ENCODE measurements at places on chromosomes 2 and 18.

- DNase-seq: no peak
Observed at GRCh38 chr2:60463249-60463648, 90.2 kb downstream of the BCL11A start.

DNA sequence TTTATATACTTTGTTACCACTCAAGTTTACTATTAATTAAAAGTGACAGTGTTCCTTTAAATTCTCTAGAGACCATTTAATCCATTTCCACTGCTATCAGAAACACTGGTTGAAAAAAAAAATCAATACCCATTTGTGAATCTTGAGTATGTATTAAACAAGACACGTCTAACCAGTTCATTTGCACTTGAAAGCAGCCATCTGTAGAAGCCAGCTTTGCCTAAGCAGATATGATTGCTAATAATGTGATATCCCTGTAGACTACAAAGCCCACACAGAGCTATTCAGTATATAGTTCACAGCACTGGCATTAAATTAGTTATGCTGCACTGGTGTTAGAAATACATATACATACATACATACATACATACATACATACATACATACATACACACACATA lies 111.8 kb upstream of the SP3 start:
- DNase-seq: no peak

- no peak for DNase-seq
Observed at GRCh38 chr18:48084041-48084757, 153.7 kb upstream of the SMAD2 start.

GRCh38 chr2:36459725-36460137 lies 104.2 kb downstream of the CRIM1 start:
- peak; percentile 84 for DNase-seq

- DNase-seq: no peak
Observed at GRCh38 chr2:226131299-226131784, 668.3 kb downstream of the IRS1 start.

- DNase-seq: no peak
Observed at GRCh38 chr2:5367321-5367720, 324.9 kb upstream of the SOX11 start.

DNA sequence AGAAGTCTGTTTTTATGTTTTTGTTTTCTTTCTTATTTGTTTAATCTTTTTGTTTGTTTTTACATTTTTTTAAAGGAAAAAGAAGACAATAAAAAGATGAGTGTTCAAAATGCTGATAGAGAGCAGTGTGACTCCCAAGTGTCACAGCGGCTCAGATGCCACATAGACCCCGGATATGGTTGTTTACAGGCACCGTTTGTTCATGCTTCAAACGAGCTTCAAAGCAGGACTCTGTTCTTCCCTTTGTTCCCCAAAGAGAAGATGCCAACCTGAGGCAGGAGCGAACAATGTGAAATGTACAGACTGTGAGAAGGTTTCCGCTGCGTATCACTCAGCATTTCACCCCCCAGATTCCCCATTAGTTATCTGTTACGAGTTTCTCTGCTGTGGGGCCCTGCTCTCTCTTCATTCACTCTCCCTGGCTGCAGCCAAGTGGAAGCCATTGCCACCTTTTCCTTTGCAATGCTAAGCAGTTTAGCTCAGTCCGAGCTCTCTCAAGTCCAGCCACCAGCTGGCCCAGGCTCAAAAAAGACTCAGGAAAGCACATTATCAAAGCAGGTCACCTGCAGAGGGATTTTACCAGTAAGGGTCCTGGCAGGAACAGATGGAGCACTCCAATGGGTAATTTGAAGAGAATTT lies 36.4 kb upstream of the PHLPP1 start:
- DNase-seq: peak; percentile 34

DNA sequence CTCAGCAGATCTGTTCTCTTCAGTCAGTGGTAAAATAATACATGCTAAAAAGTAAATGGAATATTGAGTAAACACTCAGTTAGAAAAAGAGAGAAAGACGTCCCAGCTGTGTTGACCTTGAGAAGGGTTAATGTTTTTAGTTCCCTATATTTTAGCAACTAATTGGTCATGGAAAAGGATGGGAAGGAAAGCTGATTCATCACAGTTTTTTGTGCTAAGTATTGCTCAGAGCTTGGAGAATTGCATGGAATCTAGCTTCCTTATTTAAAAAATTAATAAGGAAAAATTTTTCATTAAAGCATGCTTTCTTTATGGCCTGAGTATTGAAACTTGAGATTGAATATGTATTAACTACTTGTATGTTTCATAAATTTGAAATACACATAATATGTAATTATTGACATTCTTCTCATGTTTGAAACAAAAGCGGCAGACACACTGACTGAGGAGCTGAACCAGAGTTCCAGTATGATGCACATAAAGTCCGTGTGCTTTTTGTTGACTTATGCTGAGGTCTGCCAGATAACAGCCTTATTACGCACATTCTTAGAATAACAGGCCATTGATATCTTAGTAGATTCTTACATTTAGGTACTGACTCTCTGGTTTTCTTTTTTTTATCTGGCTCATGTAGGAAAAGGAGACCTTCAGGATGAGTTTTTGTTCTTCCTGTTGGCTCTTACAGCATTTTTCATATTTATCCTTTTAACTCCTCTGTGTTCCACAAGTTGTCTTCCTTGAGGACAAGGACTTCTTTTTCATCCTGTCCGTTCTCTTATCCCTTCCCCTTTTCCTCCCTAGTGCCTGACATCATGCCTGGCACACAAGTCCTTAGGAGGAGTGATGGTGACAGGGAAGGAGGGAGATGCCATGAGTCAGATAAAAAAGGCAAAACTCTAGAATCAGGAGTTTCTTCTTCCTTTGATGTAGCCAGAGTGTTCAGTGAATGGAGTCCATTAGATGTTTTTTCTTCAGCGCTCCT lies 194.1 kb downstream of the PTPRM start:
- DNase-seq: no peak

- no peak for DNase-seq
Observed at GRCh38 chr2:240998706-240998994, 232 bp downstream of the SNED1 start.

GRCh38 chr2:188979187-188980114 lies 5.3 kb downstream of the COL3A1 start:
- DNase-seq: no peak

- no peak for DNase-seq
Observed at GRCh38 chr2:145058457-145058856, 538.5 kb upstream of the ZEB2 start.

- no peak for DNase-seq
Observed at GRCh38 chr2:239277401-239278085, 123.3 kb downstream of the HDAC4 start.

Measured in GM23338 (cell line).